ENCODE measurements at places on chromosomes 16 and 17. TPM values are rescaled to one million over a fixed set of nuclear protein-coding genes. Genes with fewer than 3 reads are reported as not detected.

Gene PRSS21
- total RNA-seq: not detected

Gene PSMB10
- 27.6 TPM for total RNA-seq

Gene CD300C
- 0.39 TPM for total RNA-seq

Gene PLD2
- total RNA-seq: 3.7 TPM

Gene KRT25
- not detected for total RNA-seq

Gene ARHGAP23
- 23.8 TPM for total RNA-seq

Gene LASP1
- 17.6 TPM for total RNA-seq

Gene OMG
- total RNA-seq: not detected

Gene SGF29
- 48.3 TPM for total RNA-seq

Gene TMEM238L
- total RNA-seq: not detected

Gene SLC52A1
- not detected for total RNA-seq

Gene CCL18
- total RNA-seq: 0.77 TPM

Gene ACAP1
- total RNA-seq: 20.7 TPM

Gene ZNF385C
- total RNA-seq: 1.1 TPM

Gene GAS7
- 8.3 TPM for total RNA-seq

Gene RNPS1
- total RNA-seq: 251 TPM

All from psoas muscle (tissue), 8 donors.